HuH-7 (cell line): ENCODE measurements at places on chromosomes 16 and 17.

GRCh38 chr17:6641247-6641863 lies 495 bp downstream of the TXNDC17 start:
- no peak for DNase-seq

- no peak for DNase-seq
Measured at GRCh38 chr16:12874186-12874585, 27.2 kb upstream of the SHISA9 start.

GRCh38 chr16:8753416-8754054 lies 43.9 kb downstream of the TMEM186 start:
- no peak for DNase-seq

GRCh38 chr17:27519550-27519949 lies 63.3 kb downstream of the KSR1 start:
- DNase-seq: no peak

DNA sequence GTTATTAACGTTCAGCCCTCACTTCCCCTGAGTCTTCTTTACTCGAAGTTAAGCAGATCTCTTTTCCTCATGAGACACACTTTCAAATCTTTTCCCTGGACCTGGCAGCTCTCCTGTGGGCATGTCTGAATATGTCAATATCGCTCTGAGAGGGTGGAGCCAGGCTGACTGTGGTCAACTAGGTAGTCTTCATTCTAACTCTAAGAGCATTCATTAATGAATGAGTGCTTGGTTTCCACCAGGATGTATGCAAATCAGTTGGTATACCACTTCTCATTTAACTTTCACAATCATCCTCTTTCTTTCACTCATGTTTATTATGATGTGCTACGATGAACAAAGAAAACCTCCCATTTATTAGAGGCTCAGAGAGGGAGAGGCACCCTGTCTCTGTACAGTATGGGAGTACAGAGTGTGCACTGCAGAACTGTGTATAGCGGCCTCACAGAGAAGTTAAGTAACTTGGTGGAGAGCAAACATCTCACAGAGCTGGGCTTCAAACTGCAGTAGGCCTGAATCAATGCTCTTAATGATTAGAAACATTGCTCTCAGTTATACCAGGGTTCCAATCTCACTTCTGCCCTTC lies 39.9 kb downstream of the OTOA start:
- DNase-seq: no peak

DNA sequence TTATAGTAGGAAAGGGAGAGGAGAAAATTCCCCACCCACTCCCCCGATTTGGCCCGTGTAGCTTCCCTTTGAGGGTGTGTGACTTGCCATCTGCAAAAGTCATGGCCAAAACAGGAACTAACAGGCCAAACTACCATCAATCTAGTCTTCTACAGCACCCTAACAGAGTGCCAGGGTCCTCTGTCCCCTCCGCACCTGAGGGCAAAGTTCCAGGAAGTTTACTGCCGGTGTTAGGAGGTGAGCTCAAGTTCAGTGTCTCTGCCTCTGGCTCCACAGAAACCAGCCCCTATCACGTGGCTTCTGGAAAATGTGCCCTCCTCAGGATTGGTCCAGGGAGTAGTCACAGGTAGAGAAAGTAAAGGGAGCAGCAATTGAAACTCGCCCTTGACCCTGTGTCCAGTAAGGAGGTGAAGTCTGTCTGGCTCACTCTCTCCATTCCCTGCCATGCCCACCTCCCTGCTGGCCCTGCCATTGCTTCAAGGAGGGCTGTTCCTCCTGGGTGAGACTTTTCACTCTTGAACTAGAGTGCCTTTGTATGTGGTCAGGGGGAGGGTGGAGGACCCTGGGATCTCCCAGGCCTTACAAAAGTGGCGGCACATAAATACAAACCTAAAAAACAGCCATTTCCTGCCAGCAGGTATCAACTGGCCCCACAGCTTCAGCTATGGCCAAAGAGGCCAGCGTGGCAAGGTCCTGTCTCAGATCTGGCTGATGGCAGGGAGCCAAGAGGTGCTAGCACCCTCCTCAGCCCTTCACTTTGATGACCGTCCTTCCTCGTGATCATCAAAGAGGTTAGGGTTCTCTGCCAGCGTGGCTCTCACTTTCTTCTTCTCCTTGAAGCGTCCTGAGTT lies 5.3 kb downstream of the PRR15L start:
- no peak for DNase-seq

- no peak for DNase-seq
Measured at GRCh38 chr16:19295393-19295792, 9.9 kb downstream of the CLEC19A start.

DNA sequence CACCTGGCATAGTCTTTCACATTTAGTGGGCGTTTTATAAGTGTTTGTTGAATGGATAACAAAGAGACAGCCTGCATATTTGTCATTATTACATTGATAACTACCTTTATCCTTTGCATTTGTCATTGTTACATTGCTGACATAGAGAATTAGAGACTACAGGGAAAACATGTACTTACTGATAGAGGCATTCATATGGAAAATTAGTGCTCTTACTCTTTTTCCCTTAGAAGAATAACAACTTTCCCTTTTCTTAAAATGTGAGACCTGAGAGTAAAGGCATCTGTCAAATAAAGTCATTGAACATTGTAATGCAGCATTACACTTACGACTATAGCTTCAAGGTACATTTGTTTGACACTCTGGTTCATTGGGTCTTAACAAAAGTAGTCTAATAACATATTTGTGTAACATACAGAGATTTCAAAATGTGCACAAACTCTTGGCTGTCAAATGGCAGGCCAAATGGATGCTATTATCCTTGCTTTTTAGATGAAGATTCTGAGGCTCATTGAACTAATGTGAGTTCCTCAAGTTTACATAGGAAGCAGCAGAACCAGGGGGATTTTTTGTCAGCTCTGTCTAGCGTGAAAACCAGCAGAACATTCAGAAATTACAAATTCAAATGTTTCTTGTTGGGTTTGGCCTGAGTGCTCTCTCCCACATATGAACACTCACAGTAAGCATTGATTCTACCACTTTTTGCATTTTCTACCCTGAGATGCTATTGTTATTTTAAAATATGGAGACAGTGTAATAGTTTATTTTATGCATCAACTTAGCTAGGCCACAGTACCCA lies 28.5 kb downstream of the SMIM36 start:
- no peak for DNase-seq

GRCh38 chr16:83253521-83253920 lies 554.3 kb upstream of the HSBP1 start:
- no peak for DNase-seq

GRCh38 chr17:65388911-65389310 lies 172.5 kb downstream of the AXIN2 start:
- DNase-seq: no peak

DNA sequence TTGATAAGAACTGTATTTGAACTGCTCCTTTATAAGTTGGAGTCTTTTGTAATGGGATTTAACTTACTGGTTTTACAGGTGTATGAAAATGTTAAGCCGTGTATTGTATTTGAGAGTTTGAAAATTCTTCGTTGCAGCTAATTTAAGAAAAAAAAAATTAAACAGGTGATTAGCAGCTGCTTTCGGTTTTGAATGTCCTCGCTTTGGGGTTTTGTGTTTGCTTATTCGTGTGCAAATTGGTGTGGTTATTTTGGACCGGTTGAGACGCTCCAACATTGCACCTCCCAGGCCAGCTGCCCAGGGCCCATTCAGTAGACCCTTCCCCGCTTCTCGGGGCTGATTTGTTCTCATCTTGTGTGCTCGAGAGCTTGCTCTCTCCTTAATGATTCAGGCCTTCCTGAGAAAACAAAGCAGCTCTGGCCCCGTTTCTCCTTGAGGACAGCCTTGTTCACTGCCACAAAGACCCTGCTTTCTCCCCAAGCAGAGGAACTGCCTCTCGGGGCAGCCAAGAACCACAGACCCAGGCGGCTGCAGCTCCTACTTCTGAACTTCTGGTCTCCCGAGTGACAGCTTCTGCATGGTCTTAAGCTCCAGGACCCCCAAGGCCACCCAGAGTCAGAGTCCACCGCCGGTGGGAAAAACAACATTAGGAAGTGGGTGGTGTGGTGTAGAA lies 100.5 kb downstream of the MSI2 start:
- no peak for DNase-seq

DNA sequence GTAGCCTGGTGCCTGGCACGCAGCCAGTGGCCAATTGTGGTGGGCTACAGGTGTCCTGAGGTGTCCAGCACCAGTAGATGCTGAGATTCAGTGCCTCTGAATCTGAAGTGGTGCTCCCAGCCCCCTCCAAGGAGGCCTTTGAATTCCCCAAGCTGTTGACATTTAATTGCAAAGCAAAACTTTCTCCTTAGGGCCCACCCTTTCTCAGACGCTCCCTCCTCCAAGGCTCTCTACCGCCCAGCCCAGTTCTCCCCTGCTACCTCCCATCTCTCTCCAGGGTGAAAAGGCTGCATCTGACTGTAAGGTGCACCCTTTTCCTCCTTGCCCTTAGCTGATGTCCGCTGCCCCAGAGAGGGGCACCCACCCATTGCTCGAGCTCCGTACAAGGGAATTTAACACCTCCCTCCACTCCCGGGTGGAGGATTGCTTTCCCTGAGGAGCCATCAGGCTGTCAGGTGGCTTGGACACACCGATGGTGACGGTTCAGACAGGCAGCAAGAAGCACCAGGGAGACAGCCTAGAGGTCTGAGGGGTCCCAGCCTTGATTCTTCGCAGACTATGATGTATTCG lies 1.7 kb downstream of the BEAN1 start:
- DNase-seq: no peak

DNA sequence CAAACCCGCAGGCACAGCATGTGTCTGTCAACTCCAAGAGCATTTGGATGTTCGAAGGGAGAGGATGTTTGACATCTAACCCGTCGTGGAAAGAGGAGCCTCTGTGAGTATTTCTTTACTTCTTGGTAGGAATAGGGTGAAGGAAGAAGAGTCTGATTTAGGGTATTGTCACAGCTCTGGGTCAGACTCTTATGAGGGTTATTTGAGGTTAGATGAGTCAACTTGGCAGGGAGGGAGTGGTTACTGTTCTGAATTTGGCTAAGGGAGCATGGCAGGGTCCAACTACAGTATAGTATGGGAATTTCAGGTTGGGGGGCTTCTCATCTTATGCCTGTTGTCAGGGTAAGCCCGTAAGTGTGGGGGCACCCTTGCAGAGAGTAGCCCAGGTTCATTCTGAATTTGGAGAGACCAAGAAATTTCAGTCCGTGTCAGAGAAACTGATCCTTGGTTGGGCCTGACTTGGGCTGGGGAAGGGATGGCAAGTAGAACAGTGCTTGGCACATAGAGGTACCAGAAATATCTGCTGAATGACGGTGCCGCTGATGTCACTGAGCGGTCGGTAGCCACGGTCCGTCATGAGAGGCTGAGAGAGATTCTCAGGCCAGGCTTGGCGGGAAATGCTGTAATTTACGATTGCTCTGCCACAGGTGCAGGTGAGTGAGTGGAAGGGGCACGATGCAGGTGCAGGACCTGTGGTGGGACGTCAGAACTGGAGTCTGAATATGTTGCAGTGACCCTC lies 43.2 kb downstream of the MYH3 start:
- no peak for DNase-seq

- DNase-seq: no peak
Measured at GRCh38 chr16:88993946-88994600, 17.1 kb upstream of the CBFA2T3 start.

DNA sequence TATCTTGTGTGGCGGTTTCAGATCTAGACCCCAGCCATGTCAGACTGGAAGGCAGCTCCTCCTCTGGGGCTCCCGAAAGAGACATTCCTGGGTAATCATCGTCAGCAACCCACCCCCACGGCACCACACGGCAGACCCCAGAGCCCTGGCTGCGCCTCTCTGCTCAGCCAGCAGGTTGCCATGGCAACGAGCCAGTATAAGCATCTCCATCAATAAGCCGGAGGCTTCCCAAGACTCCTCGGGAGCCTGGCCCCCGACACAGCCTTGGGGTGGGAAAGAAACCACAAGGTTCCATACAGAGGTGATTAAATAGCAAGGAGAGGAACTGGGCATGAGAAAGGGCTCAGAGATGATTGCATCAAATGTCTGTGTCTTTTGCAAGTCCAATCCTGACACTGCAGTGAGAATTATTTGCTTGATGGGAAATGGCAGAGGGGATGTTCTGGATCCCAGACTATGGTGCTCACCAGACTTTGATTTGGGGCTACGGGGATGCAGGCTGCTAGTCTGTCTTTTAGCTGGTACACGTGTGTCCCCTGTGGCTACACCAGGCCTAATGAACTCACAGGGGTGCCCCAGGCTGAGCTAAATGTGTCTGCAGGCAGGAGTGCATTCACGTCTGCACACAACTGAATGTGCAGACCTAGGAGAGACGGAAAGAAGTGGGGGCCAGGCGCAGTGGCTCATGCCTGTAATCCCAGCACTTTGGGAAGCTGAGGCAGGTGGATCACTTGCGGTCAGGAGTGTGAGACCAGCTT lies 320.5 kb upstream of the TNRC6C start:
- no peak for DNase-seq

- no peak for DNase-seq
Measured at GRCh38 chr17:18332909-18333489, 17.9 kb downstream of the SMCR8 start.

DNA sequence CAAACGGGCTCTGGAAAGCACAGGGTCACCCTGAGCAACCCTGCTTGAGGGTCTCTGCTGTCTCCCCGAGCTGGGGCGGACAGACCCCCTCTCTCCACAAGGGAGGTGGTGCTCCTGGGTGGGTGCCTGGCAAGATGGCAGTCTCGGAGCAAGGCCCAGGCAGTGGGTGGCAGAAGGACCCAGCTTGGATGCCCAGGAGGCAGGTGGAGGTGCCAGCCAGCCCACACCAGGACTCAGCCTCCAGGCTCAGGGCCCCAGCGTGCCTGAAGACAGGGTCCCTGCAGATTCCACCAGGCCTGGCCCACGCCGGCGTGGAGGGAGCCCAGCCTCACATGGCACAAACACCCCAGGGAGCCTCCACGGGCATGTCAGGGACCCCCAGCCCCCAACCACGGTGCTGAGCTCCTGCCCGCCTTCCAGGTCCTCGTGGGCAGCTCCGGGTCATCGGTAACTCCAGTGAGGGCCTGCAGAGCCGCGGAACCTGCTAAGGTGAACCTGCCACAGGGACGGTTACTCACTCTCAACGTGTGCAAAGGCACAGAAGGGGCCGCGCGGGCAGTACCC lies 20.8 kb downstream of the UNKL start:
- no peak for DNase-seq

DNA sequence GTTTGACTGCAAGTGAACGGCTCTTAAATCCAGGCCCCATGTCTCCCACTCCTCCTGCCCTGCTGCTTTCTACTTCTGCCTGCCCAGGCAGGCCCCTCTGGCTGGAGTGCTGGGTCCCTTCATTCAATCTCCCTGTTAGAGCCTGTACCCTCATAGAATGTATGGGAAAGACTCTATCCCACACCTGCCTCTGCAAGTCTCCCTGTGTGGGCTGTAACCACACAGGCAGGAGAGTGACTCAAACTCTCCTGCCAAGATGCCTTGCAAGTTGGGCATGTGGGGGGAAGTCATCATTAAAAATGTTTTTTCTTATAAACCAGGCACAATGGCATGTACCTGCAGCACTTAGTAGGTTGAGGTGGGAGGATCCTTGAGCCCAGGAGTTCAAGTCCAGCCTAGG lies 77.5 kb downstream of the PLXDC1 start:
- no peak for DNase-seq

GRCh38 chr17:75181608-75182318 lies 996 bp downstream of the SUMO2 start:
- DNase-seq: no peak

- DNase-seq: no peak
Measured at GRCh38 chr16:75023009-75023408, 24.2 kb downstream of the ZNRF1 start.

GRCh38 chr16:180101-180675 lies at the start of gene HBQ1:
HBQ1 (plus strand) TSS chr16:180459; CDS start chr16:180487, 28 bp downstream.
- peak; percentile 80 for DNase-seq
